ENCODE measurements at places on chromosomes 3 and 15. TPM values are rescaled to one million over a fixed set of nuclear protein-coding genes. Genes with fewer than 3 reads are reported as not detected.

Gene CACNA1D
- total RNA-seq: not detected

Gene AADACL2
- total RNA-seq: not detected

Gene KBTBD13
- 0.13 TPM for total RNA-seq

- peak; percentile 87 for DNase-seq
These were observed 72.3 kb downstream of the SLC12A8 start for GRCh38 chr3:125140011-125140817.

DNA sequence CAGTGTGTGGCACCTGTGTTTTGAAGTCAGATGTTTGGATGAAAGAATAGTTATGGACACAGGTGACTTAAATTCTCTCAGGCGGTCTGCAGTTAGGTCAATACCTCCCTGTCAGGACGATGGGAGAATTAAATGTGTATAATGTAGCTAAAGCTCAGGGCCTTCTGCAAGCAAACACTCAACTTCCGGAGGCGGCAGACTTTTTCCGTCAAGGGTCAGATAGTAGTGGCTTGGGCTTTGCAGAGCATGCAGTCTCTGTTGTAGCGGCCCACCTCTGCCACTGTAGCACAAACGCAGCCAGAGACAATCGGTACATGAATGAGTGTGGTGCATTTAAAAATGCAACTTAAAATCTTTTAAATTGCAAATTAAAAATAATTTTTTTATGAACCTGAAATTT, 47.4 kb downstream of the CMTM8 start:
- DNase-seq: no peak

GRCh38 chr3:126035362-126036050, 48.4 kb downstream of the SLC41A3 start:
- DNase-seq: no peak

- DNase-seq: no peak
These were observed 5.9 kb upstream of the TBC1D21 start for GRCh38 chr15:73867426-73867825.

DNA sequence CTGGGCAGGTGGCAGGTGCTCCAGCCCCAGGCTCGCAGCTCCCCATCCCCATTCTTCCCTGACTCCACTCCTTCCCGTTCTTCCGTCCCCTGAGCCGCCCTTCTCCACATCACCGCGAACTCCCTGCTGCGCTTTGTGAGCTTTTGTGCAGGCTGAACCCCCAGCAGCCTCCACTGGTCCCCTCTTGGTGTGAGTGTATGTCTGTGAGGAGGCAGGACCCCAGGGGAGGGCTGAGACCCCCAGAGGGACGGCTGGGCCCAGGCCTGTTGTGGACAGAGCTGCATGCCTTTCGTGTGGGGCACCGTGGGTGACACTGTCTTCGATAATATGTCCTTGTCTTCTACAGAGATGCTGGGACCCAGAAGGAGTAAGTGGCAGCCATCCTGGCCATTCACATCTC, 7.3 kb upstream of the ITIH3 start:
- DNase-seq: no peak

DNA sequence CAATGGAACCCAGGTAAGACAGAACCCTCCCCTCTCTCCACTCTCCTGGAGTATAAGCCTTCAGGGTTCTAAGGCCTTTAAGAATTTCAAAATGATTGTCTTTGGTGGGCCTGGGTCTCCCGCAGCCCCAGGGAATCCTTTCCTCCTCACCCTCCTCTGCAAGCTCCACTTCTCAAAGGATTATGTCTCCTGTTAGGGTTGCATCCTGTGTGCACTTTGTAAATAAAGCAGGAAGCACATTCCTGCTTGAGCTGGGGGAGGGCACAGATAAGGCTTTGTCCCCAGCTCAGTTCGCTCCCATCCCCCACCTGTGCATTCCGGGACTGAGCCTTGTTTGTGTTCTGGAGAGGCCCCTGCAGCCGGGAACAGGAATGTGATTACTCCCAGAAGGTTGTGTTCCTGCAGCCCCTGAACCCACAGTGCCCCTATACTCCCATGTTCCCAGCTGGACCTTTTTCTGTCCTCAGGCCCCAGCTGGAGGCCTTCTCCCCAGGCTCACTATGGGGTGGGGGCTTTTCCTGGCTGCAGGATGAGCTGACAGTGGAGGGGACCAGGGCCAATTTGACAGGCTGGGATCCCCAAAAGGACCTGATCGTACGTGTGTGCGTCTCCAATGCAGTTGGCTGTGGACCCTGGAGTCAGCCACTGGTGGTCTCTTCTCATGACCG, 9.5 kb downstream of the TYRO3 start:
- no peak for DNase-seq

Measured in myocyte (in vitro differentiated cells).